ENCODE measurements at places on chromosomes 5 and 9.

DNA sequence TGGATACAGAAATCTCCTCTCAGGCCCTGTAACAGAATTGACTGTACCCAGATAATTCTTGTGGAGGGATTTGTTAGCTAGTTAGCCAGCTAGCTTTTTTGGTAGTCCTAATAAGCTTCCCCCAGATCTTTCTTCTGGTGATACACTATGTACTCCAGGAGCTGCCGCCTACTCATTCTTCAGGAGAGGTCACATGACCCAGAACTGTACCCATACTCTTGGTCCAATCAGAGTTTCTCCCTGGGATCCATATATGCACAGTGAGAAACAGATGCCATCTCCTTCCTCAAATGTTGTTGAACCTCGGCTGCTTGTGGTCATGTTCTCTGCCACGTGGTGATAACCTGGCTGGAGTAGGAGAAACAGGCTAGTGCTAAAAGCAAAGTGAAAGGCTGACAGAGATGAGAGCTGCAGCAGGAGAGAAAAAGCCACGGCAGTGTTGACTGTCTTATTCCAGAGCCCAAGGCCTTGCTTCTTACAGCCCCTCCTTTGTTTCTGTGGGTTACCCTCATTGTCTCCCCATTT is 123.0 kb upstream of the RFX3 start:
- no peak for DNase-seq

DNA sequence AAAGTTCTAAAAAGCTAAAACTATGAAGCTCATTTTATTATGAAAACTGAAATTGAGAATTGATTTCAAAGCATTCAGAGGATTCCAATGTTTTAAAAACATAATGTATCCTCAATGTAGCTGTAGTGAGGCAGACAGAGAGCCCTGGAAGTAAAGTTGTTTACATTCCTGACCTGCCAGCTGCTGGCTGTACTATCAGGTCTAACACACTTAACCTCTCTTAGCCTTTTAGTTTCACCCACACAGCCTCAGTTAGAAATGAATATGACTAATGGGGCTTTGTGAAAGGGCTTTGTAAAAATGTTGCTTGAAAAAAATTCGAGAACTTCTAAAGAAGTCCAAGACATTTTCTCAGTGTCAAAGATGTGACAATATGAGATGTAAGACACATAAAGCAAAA is 122.6 kb downstream of the FBXL17 start:
- no peak for DNase-seq

GRCh38 chr5:77620405-77620804 is 18.1 kb downstream of the OTP start:
- DNase-seq: no peak

DNA sequence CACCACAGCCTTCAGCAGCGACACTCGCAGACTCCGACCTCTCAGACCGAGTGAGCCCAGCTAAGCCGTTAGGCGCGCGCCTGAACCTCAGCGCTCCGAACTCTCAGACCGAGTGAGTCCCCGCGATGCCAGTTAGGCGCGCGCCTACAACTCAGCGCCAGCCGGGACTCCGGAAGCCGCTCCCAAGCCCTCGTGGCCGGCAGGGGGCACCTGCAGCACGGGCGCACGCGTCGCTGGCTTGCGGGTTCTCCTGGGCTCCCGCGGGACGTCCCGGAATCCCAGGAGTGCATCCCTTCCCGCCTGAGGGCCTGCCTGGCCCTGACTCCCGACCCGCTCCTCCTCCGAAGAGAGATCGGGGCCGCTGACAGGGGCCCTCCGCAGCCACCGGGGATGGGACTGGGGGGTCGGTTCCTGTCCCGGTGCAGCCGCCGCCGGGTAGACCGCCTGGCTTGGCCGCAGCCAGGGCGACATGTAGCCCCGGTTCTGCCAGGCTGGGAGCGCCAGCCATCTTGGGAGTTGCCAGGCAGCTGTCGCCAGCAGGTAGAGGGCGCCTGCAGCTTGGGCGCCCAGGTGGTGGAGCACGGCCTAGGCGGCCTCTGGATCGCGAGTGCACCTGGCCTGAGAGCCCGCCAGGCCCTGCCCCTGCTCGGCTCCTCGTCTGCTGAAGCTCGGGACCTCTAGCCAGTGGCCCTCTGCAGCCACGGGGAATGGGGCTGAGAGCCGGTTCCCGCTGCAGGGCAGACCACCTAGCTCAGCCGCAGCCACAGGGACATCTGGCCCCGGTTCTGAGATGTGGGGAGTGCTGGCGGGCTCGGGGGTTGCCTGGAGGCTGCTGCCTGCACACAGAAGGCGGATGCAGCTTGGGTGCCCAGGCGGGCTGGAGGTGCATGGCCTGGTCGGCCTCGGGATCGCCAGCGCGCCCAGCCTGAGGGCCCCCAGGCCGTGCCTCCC is at the start of gene ANKRD18A:
TSS of gene ANKRD18A (minus strand) at position 114 of the 951 bp plus-strand sequence. CDS start 311 bp downstream, outside the sequence.
- peak; percentile 41 for DNase-seq

DNA sequence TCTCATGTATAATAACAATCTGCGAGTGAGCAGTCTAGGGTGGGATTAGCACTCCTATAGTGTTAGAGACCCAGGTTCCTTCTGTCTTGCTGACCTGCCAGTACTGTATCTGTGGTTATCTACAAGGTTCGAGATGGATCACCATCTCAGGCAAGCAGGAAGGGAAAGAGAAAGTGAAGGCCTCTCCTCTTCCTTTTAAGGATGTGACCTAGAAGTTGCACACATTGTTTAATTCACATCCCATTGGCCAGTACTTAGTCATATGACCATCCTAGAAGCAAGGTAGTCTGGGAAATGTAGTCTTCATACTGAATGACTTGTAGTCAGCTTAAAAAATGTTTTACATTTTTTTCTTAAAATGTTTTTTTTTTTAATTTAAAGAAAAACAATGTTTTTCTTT is 168.6 kb downstream of the CARTPT start:
- no peak for DNase-seq

GRCh38 chr9:137309368-137310188 is 7.5 kb upstream of the NRARP start:
- no peak for DNase-seq

DNA sequence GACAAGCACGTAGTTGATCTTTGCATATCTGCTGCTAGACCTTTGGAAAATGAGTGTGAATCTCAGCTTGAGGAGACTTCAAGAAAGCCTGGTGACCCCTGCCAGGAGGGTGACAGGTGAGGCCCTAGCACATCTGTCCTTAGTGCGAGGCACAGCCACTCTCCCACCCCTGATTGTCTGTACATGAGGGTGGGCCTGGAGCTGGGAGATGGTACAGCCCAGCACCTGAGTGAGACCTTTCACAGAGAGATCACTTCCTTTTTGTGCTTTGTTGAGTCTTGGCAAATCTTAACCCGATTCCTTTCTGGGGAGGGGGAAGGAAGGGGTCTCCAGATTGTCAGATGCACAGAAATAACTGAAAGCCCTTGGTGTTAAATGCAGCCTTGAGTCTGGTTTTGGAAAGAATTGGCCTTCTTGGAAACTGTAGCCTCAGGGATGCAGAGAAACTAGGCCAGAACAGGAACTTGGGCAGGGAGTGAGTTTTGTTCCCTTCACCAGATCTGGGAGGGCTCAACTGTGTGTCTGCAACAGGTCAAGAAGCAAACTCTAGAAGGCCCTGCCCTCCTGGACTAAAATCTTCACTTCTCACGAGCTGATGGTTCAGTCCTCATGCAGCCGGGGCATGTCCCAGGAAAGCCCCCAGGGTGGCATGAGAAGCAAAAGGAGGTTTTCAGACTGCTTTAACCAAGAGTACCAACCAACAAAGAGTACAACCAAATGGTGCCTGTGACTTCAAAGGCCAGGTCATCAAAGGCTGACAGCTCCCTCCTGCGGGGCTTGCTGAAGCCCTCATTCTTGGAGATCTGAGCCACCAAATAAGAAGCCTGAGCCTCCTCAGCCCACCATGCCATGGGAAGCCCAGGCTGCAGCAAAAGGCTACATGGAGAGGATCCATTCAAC is 20.8 kb upstream of the SEMA4D start:
- no peak for DNase-seq

- DNase-seq: no peak
Measured at GRCh38 chr9:16846367-16846766, 24.1 kb downstream of the BNC2 start.

DNA sequence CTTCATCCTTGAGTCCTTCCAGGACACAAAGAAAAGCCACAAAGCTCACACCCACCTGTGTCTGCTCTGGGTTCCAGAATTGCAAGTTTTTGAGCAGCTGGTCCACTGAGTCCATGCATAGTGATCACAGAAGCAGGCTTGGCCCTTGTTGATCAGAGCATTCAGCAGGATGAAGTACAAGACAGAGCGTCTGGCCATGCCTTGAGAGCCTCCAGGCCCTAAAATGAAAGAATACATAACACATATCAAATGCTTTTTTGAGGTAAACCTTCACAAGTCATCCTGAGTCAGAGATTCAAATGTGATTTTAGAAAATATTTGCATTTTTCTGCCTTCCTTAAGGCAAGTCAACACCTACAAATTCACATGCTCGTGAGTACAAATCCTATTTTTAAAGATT is 10.3 kb downstream of the C6 start:
- no peak for DNase-seq

DNA sequence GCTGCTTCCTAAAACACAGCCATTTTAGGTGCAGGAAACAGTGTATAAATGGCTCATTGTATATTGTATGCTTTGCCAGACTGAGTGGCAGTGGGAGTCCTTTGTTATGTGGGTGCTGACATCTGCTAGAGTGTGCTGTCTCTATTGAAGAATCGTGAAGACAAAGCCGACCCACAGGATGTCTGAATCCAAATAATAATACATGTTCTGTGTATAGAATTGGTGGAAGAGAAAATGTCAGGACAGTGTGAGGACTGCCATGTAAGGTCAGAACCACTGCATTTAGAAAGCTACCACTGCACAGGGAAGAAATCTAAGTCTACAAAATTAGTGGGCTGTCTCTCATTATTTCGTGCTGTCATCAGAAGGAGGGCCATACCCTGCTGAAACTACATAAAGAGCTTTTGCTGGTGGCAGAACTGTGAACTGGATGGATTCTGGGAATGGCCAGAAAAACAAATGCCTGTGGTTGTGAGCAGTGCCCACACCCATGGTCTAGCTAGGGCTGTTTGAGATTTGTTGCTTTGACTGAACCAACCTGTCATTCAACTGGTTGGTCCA is 2.5 kb downstream of the IL7R start:
- DNase-seq: no peak
